ENCODE measurements at places on chromosomes 6 and 20.

- no peak for DNase-seq
Observed at GRCh38 chr20:19806806-19807190, 48.7 kb downstream of the RIN2 start.

DNA sequence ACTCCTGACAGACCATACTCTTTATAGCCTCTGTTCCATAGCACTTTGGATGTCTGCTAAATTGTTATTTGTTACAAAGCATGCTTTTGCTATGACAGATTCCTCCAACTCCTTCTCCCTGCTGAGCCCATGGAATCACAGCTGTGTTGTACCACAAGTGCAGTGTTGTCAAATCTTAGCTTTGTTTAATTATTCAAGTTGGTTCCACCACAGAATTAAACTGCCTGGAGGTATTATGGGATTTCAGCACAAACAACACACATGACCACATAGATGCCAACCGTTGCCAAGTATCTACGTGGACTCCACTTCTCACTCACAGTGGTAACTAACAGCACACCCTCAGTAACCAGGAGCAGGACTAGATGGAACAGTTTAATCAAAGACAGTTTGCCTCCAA is 32.7 kb upstream of the MARCKS start:
- DNase-seq: no peak

GRCh38 chr6:63899550-63899949 is 263.9 kb downstream of the PHF3 start:
- DNase-seq: no peak

DNA sequence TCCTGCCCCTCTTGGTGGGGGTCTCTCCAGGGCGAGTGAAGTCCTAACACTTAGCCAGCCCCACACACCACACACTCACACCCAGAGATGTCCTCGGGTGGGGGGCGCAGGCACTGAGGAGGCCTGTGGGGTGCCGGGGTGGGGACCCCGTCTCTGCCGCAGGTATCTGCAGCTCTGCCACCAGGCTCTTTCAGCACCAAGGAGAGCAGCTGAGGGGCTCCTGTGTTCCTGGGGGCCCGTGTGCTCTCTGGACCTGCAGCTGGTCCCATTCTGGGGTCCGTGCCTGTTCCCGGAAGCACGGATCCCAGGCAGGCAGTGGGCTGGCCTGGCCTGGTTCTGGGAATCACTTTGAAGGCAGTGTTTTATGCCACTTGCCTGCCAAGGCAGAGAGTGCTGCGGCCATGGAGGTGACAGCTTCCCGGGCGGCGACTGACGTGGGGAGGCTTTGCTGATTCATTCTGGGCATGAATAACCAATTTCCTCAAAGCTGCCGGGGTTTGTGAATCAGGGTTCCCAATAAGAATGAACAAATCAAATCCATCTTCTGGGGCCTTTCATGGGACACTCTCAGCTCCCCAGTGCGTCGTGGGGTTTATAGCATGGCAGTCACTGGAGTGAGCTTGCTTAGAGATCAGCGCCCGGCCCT is 54.4 kb upstream of the SLCO4A1 start:
- DNase-seq: no peak

- DNase-seq: no peak
Observed at GRCh38 chr6:140789466-140789865, 1343.3 kb upstream of the GJE1 start.

DNA sequence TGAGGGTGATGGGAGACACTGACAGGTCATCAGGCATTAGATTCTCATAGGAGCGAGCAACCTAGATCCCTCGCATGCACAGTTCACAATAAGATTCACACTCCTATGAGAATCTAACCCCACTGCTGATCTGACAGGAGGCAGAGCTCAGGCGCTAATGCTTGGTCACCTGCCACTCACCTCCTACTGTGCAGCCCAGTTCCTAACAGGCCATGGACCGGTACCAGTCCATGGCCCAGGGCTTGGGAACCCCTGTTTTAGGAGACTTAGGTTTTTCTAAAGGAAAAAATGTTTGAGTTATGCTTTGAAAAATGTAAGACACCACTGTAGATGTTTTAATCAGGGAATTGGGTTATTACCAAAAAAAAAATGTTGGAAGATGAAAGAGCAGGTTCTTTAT is 6.7 kb downstream of the HLA-E start:
- peak; percentile 37 for DNase-seq

GRCh38 chr6:4078691-4079471 is at the start of gene FAM217A:
Gene FAM217A, minus strand, starts transcription at chr6:4079137. Its CDS starts 1,723 bp downstream, at chr6:4077414.
- DNase-seq: no peak

DNA sequence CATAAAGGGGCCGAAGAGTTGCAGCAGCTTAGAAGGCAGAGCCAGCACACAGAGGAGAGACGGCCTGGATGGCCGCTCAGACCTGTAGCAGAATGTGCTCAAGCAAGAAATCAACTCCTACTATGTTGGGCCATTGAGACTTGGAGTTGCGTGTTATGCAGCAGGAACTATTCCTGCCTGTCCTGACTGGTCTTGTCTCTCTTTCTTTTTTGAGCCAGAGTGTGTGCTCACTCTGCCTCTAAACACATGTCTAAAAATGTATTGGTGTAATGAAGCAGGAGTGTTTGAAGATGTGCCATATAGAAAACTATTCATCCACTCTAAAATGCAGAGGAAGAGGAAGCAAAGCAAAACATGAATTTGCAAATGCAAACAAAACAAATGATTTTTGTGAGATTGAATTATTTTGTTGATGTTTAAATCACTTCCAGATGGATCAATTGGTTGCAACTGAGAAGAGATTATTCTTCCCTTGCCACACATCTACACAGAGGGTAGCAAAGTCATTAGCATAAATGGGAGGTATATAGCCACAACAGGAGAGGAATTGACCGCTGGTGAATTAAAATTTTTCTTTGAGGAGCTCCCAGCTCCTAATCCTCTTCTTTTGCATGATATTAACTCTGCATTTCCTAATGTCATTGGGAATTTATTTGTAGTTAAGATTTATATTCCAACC is 20.4 kb upstream of the SYNJ2 start:
- no peak for DNase-seq

GRCh38 chr6:148827416-148828045 is 80.7 kb downstream of the UST start:
- no peak for DNase-seq

GRCh38 chr6:40378071-40378724 is 209.0 kb downstream of the LRFN2 start:
- DNase-seq: no peak

DNA sequence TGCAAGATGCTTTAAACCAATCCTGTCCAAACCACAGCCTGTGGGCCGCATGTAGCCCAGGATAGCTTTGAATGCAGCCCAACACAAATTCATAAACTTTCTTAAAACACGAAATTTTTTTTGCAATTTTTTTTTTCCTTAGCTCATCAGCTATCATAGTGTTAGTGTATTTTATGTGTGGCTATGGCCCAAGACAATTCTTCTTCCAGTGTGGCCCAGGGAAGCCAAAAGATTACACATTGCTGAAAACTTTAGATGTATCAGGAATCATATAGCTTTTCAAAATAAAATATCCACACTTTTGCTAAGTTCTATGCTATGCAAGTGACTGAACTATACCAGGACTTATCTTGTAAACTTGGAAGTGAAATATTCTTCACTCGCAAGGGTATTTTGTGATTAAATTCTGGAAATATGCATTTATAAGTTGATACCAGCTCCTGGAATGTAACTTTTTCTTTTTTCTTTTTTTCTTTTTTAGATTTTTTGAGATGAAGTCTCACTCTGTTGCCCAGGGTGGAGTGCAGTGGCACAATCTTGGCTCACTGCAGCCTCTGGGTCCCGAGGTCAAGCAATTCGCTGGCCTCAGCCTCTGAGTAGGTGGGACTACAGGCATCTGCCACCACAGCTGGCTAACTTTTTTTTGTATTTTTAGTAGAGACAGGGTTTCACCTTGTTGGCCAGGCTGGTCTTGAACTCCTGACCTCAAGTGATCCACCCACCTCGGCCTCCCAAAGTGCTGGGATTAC is 49.8 kb downstream of the MTHFD1L start:
- no peak for DNase-seq

DNA sequence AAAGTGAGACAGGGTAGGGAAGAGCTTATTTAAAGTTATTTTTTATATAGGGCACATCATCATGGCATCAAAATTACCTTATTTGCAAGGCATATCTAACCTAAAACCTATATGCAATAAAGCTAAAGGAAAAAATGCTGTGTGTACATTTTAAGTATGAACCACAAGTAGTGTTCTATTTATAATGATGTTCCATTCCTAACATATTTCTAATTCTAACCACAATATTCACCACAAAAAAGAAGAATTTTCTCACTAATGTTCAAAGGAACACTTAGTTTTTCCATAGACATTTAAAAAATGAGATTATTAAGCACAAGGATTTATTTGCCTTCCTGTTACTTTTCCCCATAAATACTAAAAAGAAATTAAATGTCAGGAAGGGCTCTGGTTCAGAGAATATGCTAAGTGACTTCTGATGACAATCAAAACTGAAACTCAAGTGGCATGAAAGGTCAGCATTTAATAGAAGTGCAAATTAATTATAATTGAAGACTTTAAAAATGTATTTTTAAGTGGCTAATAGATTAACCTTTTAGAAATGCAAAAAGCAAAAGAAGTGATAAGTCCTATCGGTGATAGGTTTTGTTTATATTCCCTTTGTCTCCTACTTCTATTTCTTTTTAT is 25.1 kb downstream of the GPR63 start:
- no peak for DNase-seq

- peak; percentile 57 for DNase-seq
Observed at GRCh38 chr20:36969478-36970186, 18.1 kb upstream of the SAMHD1 start.

DNA sequence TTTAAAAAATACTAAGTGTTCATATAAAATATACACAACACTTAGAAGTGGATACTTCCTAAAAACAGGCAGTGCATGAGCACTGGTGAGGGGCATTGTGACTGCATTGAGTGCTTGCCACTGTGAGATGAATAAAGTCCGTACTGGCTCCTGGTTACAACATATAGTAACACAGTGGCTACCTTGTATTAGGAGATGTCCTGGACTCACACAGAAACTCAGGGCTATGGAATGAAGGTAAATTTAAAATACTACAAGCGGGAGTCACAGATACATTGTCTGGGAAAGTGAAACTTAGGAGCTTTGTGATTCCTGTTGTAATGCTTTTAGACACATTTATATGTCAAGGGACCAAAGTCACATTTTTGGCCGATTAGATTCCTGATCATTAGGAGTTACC is 36.5 kb upstream of the HLA-G start:
- DNase-seq: no peak

DNA sequence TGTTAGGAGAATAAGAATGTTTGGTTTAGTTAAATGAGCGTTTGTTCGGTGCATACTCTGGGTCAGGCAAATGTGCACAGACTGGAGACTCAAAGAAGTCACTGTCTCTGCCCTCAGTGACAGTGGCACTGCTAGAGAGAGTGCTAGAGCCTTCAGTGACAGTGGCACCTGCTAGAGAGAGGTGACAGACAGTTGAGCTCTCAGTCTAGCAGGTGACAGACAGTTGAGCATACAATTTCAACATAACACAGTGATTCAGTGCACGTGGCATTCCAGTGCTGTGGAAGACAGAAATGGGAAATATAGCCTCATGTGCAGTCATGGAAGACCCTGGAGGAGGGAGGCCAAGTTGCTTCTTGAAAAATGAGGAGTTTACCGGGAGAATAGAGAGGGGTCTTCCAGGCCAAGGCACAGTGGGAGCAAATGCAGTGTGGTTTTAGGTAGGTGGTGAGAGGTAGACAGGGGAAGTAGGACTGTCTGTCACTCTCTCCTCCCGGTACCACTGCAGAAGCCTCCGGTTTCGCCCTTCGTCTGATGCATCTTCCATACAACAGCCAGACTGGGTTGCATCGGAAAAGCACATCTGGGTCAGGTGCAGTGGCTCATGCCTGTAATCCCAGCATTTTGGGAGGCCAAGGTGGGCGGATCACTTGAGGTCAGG is 107.9 kb upstream of the CLDN20 start:
- DNase-seq: no peak

GRCh38 chr6:111841822-111842221 is 31.4 kb downstream of the FYN start:
- DNase-seq: peak; percentile 35

DNA sequence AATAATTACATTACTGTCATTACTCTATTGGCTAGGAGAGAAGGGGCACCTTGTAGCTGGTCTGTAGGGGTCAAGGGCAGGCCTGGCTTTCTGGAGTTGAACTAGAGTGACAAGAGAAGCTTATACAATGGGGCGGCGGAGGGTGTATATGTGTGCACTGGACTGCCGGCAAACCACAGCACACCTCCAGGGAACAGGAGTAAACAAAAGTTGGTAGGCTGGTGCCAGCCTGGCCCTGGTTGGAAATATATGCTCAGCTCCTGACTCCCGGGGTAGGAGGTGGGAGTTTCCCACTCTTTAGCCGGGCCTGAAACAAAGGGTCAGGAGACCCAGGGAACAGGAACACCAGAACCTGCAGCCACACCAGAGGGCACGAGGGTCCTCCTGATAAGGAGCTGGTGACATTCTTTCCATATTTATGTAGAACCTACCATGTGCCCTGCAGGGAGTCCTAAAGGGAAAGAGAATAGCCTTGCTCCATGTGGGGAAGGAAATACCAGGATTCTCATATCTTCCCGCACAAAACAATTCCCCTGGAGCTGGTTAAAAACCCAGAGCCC is 5.1 kb downstream of the C6orf132 start:
- no peak for DNase-seq

DNA sequence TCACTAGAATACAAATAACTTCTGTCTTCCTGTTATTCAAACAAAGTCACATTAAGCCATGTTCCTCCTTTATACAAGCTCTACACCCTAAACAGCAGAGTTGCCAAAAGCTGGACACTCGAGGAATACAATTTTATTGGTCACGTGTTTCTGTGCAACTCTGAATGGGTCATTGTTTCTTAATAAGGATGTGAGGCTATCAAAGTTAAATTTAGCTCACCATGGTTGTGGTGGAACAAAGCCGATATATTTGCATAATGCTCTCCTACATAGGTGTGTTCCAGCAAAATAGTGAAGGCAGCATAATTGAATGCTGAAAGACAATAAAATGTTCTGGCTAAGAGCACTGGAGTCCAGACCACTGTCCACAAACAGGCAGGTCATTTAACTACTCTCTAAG is 36.9 kb upstream of the CD2AP start:
- no peak for DNase-seq

GRCh38 chr6:165726290-165726875 is 63.3 kb upstream of the PDE10A start:
- no peak for DNase-seq

GRCh38 chr20:48332555-48332954 is 495.2 kb downstream of the PREX1 start:
- DNase-seq: no peak

- DNase-seq: no peak
Observed at GRCh38 chr20:37977338-37977737, 55.9 kb downstream of the TTI1 start.

GRCh38 chr6:3957321-3957720 is 108.1 kb downstream of the FAM50B start:
- no peak for DNase-seq

- no peak for DNase-seq
Observed at GRCh38 chr6:5080574-5080973, 4.6 kb upstream of the PPP1R3G start.

Data from CD4-positive, alpha-beta T cell treated with Interferon alpha-2 for 1 hour (primary cell).